Mucosa of descending colon (tissue), 3 donors: ENCODE measurements at places on chromosomes 4 and X. TPM values are rescaled to one million over a fixed set of nuclear protein-coding genes. Genes with fewer than 3 reads are reported as not detected.

Gene RELL1
- 75.2 TPM for total RNA-seq

Gene MAP3K15
- total RNA-seq = 0.16 TPM

Gene PCDH7
- 104 TPM for total RNA-seq

Gene HSFX3
- not detected for total RNA-seq

Gene TGIF2LX
- not detected for total RNA-seq

Gene CHST7
- 4.1 TPM for total RNA-seq

Gene WDR17
- total RNA-seq = 2.4 TPM

Gene CXCL10
- total RNA-seq = 2.2 TPM

Gene NPY2R
- 0.51 TPM for total RNA-seq

Gene GAGE12F
- not detected for total RNA-seq

Gene ERVMER34-1
- total RNA-seq = 0.70 TPM

Gene HGFAC
- total RNA-seq = 0.95 TPM

Gene SPANXC
- not detected for total RNA-seq

Gene SMIM10L2A
- total RNA-seq = 1.1 TPM

Gene PRSS12
- 12.9 TPM for total RNA-seq

Gene RBPJ
- total RNA-seq = 52.0 TPM

Gene NDNF
- 9.0 TPM for total RNA-seq

Gene FMR1NB
- total RNA-seq = not detected

Gene SOD3
- 33.0 TPM for total RNA-seq

Gene IL21
- total RNA-seq = not detected

Gene TMEM271
- 0.35 TPM for total RNA-seq

Gene PDZD4
- total RNA-seq = 2.8 TPM

Gene CCDC149
- 14.1 TPM for total RNA-seq

Gene LNX1
- total RNA-seq = 8.2 TPM

Gene HSFX2
- 0.36 TPM for total RNA-seq

Gene MAGEA11
- total RNA-seq = not detected

Gene HSFX4
- not detected for total RNA-seq

Gene APLN
- total RNA-seq = 0.43 TPM

Gene UCHL1
- 76.0 TPM for total RNA-seq

Gene USP51
- total RNA-seq = 0.80 TPM

Gene FDCSP
- not detected for total RNA-seq

Gene RAB41
- not detected for total RNA-seq

Gene MAGEA4
- total RNA-seq = not detected

Gene CFAP99
- total RNA-seq = 1.2 TPM

Gene USP17L5
- total RNA-seq = not detected

Gene MAGEB6
- total RNA-seq = not detected

Gene CCDC120
- 16.7 TPM for total RNA-seq

Gene GRK4
- 8.9 TPM for total RNA-seq

Gene CPLX1
- 2.7 TPM for total RNA-seq
